NCI-H345 (cell line): ENCODE measurements at places on chromosomes 6 and 20.
A peak's percentile ranks its signal among the peaks of the same experiment; 100 is the strongest.

- peak; percentile 53 for DNase-seq
Measured at GRCh38 chr20:33667245-33667675, 517 bp downstream of the ACTL10 start.

GRCh38 chr6:36054956-36055355 is 27.3 kb downstream of the MAPK14 start:
- no peak for DNase-seq

- DNase-seq = peak; percentile 53
Measured at GRCh38 chr20:41655962-41656618, 37.9 kb upstream of the CHD6 start.

DNA sequence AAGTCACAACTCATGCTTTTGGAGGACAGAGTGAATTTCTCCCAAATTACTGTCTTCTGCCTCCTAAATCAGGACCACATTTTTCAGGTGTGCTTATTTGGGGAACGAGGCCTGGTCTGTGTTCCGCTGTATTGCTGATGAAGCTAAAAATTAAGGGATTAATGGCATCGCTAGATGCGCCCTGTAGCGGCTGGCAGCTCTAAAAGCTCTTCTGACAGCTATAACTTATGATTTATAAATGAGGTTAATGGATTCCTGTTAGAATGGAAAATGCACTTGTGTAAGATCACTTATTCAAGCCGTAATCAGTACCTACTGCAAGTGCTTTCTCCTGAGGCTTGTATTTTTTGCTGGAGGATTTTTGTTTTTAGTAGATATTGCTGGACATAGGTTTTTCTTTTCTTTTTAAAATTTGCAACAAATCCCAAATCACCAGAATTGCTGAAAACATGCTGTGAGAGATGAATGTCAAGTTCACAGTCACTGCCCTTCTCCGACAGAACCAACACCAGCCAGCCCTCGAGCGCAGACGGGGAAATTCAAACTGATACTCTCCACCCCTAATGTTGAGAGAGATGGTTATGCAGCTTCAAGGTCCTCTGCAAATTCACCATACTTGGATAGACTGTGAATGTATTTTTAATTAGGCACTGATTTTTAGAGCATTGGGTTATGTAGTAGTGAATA is 49.1 kb downstream of the AKAP12 start:
- DNase-seq = no peak

GRCh38 chr6:15312500-15312899 is 66.6 kb downstream of the JARID2 start:
- no peak for DNase-seq

- DNase-seq = no peak
Measured at GRCh38 chr6:108650781-108651180, 90.1 kb downstream of the FOXO3 start.

DNA sequence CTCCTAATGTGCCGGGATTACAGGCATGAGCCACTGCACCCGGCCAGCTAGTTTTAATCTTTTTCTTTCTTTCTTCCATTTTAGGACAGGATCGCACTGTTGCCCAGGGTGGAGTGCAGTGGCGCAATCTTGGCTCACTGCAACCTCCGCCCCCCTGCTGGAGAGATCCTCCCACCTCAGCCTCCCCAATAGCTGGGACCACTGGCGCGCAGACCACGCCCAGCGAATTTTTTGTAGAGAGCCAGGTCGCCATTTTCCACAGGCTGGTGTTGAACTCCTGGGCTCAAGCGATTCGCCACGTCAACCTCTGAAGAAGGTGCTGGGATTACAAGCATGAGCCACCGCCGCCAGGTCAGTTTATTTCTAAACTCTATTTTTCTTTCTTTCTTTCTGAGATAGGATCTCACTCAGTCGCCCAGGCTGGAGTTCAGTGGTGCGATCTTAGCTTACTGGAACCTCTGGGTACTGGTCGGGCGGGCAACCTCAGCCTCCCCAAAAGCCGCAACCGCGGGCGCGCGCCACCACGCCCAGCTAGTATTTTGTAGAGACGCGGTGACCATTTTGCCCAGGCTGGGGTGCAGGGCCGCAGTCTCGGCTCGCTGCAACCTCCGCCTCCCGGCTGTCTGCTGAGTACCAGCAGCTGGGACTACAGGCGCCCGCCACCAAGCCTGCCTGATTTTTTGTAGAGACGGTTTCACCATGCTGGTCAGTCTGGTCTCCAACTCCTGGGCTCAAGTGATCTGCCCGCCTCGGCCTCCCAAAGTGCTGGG is 20.0 kb upstream of the LIN28B start:
- DNase-seq = no peak

DNA sequence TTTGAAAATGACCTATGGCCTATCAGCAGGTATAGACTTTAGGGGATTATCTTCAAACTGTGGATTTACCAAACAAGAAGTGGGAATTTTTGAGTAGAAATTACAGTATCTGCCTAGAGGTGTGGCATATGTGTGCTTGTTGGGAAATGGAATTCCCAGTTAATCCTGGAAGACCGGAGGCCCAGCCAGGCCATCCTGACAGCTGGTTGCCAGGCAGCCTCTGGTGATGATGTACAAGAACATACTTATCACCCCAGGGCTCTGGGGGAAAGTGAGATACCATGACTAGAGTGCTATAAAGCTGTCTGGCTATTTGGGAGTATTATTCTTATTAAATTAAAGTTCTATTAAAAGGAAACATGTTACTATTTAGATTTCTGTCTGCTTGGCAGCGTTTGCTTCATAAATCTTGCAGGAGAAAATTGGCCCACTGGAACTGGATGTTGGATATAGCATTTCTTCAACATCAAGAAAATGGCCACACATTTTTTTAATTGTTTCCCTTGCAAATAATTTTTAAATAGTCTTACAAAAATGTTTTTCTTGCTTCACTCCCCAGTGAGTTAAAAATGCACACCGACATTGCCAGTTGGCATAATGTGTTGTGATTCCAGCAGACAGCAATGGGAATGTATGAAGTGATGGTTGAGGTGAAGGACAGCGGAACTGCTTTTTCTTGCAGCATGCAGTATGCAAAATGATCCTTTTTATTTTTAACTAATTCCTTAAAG is 187.8 kb downstream of the MYLK4 start:
- DNase-seq = no peak

DNA sequence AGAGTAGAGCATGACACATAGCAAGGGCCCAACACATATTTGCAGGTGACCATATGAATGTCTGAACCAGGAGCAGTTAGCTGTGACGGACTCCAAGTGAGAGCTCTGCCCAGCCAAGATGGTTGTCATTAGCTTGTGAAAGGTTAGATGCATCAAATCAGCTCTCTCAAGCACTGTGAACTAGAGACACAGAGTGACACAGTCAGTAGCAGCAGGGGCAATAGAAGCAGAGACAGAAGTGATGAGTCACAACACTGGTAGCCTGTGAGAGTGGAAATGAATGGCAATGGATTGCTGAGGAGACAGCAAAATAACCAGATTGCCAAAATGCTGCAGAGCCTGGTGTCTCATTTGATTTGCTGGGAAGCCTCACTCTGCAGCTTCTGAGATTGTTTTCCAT is 558.9 kb downstream of the PKHD1 start:
- DNase-seq = no peak

GRCh38 chr6:51684603-51685002 is 402.8 kb downstream of the PKHD1 start:
- no peak for DNase-seq
